Mesenteric fat pad (tissue), 1 donor: ENCODE measurements at places on chromosomes 13 and 19. TPM values are rescaled to one million over a fixed set of nuclear protein-coding genes. Genes with fewer than 3 reads are reported as not detected.
A peak's percentile ranks its signal among the peaks of the same experiment; 100 is the strongest.

The RCBTB1 gene
- 15.6 TPM for total RNA-seq

DNA sequence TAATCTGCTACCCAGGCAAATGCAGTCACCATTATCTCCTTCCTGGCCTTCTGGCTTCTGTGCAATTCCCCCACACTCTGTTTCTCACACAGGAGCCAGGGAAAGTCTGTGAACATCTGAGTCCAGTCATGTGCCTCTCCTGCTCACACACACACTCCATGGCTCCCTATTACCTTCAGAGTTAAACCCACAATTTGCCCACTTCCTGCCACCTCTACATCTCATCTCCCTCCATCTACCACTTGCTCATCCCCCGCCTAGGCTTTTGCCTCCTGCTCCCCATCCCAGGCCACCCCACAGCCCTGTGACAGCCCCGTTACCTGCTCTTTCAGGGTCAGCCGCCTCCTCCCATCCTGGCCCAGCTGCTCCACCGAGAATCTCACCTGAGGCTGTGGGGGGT is 13.5 kb downstream of the IL12RB1 start:
- DNase-seq = no peak

The PROZ gene
- total RNA-seq = not detected

- DNase-seq = no peak
These were observed 16.3 kb downstream of the GPR183 start for GRCh38 chr13:99290894-99291293.

DNA sequence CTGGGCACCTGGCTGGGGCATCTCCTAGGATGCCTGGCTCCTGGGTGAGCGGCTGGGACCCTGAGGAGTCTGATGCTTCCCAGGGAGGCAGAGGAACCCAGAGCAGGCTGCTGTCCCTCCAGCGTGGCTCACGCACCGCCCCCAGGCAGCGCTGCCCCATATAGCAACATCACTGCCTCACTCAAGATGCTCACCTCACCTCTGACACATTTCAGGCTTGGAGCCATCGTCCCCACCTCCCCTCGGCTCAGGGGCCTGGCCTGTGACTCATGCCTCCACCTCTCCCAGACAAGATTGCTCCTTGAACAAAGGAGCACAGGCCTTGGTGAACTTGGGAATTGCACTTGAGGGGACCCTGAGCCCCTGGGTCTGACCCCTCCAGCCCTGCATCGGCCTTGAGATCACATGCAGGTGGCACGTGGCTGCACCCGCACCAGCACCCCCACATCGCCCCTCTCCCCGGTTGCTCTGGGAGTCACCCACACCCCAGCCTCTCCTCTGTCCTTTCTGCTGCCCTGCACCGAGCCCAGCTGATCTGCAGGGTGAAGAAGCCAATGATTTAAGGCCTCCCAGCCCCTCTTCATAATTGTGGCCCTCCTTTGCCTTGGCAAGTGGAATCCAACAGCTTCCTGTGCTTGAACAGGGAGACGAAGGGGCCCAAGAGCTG is 11.2 kb downstream of the CEBPA start:
- DNase-seq = no peak

The ANKRD24 gene
- 1.4 TPM for total RNA-seq

DNA sequence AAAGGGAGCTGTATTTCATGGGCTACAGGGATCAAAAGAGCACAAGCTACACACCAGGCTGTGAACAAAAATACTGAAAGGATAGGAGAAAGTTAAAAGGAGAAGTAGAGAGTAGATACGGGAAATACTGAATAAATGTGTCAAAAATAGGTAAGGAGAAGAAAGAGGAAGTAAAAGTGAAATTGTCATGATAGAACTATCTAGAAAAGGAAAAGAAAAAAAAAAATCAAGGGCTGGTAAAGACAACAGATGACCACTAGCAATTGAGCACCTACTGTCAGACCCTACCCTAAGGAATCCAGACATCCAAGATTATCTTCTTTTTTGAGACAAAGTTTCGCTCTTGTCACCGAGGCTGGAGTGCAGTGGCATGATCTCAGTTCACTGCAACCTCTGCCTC is 4.8 kb downstream of the RUBCNL start:
- no peak for DNase-seq

- DNase-seq = no peak
These were observed 24.0 kb upstream of the OLFM4 start for GRCh38 chr13:53004573-53004972.

DNA sequence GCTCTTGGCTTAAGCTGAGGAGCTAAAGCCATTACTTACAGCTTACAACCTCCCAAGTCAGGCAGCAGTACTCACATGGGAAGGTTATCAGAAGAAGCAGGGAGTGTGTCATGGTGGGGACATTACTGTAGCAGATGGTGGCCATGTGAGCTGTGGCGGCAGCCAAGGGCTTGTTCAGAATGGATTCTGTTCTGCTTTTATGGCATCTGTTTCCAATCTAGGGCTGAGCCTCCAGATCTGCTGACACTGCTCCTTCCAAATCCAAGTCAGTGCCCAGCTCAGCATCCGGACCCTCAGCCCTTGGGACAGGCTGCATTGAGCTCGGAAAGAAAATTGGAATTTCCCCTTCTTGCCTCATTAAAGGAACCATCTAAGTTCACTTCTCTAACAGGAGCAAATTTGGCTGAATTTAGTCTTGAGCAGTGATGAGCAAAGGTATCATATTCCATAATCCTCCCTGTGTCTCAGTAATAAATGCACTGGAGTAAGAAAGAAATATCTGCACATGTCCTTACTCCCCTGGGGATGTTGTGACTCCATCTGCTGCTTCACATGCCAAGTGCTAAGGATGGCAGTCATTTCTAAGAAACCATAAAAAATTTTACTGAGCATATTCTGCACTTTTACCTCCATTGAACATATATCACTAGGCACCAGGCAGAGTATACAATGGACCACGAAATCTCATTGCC is 73.9 kb downstream of the KCTD12 start:
- no peak for DNase-seq

The SPRED3 gene
- total RNA-seq = 2.2 TPM

The LCP1 gene
- 195 TPM for total RNA-seq

DNA sequence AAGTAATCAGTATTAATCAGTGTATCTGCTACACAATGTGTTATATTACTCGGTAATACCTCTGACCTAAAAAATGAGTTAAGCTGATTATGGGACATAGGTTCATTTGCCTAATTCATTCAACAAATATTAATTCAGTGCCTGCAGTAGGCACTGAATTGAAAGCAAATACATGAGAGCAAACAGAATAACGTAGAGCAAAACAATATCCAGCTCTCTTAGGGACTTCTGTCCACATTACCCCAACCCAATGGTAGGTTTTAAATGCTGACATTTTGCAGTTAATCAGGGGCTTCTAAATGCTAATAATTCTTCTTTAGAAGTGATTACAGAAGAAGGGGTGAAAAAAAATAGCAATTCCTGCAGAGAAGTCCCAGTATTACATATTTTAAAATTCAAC is 4.9 kb downstream of the RCBTB2 start:
- DNase-seq = no peak

DNA sequence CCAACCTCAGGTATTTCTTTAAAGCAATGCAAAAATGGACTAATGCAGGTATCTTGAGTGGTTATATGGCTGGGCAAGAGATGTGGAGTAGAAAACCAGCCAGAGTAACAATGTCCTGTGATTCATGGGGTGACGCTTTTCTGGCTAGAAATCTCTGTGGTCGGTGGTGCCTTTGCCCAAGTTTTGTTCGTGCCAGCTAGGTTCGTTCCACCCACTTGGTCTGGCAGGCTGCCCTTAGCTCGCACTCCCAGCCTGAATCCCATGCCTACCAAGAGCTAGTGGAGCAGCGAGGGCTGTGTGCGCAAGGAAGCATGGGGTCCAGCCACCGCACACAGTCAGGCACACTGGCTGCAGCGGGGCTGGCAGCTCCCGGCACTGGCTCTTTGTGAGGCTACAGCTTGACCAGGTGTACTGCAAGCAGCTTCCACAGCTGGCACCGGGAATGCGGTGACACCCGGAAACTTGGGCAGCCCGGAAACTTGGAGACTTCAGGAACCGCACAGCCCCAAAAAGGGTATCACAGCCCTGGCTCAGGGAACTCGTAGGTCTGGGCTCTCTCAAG is 349.6 kb upstream of the PCDH20 start:
- no peak for DNase-seq

- DNase-seq = no peak
These were observed 48.6 kb upstream of the GTF3A start for GRCh38 chr13:27375686-27376326.

DNA sequence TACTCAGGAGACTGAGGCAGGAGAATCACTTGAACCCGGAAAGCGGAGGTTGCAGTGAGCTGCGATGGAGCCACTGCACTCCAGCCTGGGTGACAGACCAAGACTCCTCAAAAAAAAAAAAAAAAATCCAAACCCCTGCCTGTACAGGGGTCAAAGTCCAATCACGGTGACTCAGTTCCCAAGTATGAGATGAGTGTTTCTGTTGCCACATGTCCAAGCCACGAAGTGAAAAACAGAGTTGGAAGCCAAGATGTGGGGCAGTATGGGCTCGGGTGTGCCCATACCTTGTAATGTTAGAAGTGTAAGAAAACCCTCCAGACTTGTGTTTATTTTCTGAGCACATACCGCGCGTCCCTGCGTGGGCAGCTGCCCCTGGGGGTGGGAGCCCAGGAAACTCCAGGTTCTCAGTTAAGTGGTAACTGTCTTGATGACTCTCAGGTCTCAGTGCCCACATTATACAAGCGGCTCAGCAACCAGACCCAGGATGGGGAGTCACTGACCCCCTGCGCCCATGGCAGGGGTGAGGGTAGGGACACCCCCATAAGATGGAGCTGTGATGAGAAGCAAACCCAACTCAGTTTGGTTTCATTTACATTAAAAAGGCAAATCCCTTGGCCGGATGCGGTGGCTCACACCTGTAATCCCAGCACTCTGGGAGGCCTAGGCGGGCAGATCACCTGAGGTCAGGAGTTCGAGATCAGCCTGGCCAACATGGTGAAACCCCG is 1.2 kb upstream of the GPX4 start:
- DNase-seq = no peak

The XRCC1 gene
- total RNA-seq = 18.2 TPM

- no peak for DNase-seq
These were observed 8.1 kb downstream of the ALOX5AP start for GRCh38 chr13:30743319-30744055.

The DNM2 gene
- total RNA-seq = 134 TPM

DNA sequence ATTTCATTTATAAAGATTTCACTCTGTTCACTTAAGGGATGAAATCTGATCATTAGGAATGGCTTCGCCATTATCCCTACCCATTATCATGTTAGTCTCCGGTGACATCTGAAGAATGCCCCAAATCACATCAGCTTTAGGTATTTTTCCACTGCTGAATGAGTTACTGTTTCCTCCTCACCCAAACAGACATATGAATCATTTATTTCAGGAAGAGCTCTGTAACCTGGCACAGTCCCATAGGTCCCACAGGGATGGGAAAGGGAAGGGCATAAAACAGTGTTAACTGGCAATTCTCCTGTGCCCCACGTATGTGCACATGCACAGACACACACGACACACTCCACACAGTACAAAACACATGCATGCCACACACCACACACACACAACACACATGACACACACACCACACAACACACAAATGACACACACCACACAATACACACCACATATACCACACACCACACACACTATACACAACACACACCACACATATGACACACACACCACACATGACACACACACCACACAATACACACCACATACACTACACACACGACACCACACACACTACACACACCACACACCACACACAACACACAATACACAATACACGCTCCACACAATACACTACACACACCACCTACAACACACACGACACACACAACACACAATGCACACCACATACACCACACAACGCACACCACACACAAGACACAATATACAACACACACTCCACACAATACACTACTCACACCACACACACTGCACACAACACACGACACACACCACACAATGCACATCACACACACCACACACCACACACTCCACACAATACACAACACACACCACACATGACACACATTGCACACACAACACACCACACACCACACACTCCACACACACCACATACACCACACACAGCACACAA is 15.4 kb downstream of the TMEM255B start:
- peak; percentile 57 for DNase-seq

- DNase-seq = no peak
These were observed 814 bp downstream of the SLC25A23 start for GRCh38 chr19:6458695-6459261.

DNA sequence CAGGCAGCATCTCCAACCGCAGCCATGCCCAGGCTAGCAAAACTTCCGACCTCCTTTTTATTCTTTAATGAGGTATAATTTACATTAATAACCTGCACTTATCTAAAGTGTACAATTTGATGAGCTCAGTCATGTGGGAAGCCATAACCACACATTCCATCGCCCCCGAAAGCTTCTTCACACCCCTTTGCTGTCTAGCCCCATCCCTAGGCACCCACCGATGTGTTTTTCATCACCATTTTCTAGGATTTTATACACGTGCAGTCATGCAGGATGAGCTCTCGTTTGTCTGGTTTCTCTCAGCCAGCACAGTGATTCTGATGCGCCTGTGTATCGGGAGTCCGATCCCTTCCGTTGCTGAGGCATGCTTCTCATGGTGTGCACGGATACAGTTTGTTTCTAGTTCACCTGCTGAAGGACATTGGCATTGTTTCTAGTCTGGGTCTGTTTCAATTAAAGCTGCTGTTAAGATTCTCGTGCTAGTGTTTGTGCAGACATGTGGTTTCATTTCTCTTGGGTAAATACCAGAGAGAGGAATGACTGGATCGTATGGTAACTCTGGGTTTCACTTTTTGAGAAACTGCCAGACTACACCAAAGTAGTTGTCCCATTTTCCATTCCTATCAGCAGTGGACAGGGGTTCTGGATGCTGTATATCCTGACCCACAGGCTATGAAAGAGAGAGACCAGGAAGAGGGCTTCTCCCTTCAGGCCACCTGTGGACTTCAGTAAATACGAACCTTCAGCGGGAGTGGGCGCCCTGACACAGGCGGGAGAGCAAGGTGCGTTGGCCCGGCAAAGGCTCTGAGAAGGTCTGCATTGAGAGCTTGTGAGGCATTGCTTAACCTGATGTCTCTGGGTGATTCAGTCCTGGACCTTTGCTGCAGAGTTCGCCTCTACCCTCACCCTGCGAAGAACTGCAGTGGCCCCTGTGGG is 4.9 kb downstream of the AP1M1 start:
- DNase-seq = peak; percentile 73

DNA sequence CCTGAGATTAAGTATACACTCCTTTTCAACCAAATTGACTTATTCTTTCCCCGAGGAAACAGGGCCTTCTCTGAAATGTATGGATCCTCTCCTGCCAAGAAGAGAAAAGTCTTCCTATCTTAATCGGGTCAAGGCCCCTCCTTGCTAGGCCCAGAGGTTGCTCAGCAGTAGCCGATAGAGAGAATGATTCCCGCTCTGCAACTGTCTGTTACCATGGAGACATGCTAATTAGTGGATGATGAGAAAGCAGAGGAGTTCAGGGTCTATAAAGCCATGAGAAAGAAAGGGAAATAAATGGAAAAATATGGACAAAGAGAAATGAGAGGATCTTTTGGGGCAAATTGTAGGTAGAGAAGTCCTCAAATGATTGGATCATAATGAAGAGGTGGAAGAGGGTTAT is 103.5 kb downstream of the POU4F1 start:
- no peak for DNase-seq
